Bronchial epithelial cell (primary cell): ENCODE measurements at places on chromosomes 2 and 18. TPM values are rescaled to one million over a fixed set of nuclear protein-coding genes. Genes with fewer than 3 reads are reported as not detected.
A peak's percentile ranks its signal among the peaks of the same experiment; 100 is the strongest.

SCTR gene
- not detected in 2 replicates for total RNA-seq

DNA sequence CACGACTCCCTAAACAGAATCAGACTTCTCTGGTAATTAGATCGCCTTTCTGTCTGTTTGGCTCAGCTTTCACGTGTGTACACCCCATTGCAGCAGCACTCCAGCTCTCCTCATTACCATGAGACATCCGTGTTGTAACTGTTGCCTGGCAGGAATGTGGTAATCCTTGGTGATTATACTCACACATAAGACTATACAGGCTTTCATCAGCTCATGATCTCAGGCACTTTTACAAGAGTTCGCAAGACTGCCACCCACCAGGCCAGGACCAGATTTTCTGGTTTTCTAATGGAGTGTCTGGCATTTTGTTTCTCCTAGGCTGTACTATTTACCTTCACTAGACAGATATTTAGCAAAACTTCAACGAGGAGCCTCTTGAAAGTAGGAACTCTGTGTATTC, 50.2 kb downstream of the ACVR1 start:
- DNase-seq, result peak; percentile 99

MRPL19 gene
- 36.2 and 51.6 TPM in 2 replicates for total RNA-seq

GRCh38 chr18:36389027-36389426, 91.5 kb downstream of the FHOD3 start:
- DNase-seq, result no peak

CCBE1 gene
- total RNA-seq, result 1.6 and 4.9 TPM in 2 replicates

GAL3ST2 gene
- not detected in 2 replicates for total RNA-seq

RND3 gene
- total RNA-seq, result 217 and 260 TPM in 2 replicates

- DNase-seq, result peak; percentile 95
These were observed at the start of gene CCNT2 for GRCh38 chr2:134918526-134919340. Gene CCNT2, plus strand, starts transcription at chr2:134918822. Its CDS starts 33 bp downstream, at chr2:134918855.

DNA sequence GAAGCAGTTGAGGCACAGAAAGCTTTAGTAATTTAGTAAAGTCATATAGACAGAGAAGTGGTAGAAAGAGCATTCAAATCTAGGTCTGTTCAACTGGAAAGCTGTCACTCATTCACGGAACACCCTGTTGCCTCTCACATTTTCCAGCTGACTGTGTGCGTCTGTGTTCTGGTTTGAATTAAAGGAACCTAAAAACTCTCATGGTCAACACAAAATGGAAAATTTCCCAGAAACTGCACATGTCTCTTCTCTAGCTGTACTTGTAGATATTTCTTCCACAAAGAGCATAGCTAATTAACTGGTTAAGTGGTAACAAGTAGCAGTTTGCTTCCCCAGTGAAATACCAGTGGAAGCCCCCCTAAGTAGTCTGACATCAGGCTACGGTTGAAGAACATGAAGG, 390.8 kb downstream of the TGIF1 start:
- no peak for DNase-seq

DNA sequence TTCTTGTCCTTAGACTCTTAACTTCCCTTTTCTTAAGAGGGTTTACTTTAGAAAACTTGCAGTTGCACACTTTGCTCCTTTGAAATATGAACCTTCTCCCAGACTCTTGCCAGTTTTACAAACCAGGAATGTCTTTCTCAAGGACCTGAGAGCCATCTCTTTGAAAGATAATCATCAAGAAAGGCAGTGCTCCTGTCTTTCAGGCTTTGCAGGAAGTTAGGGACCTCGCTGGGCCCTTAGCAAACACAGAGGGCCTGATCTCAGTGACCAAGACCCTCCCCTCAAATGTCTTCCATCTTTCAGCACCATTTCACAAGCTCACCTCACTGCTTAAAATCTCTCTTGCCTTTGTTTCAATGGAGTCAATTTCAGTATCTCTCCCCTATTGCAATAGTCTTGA, 32.0 kb upstream of the NYAP2 start:
- DNase-seq, result no peak

GRCh38 chr2:189982780-189983394, 79.6 kb downstream of the MSTN start:
- DNase-seq, result peak; percentile 8

GRCh38 chr2:43899589-43899988, 60.8 kb downstream of the ABCG8 start:
- DNase-seq, result no peak

MATN3 gene
- 0.26 and 1.0 TPM in 2 replicates for total RNA-seq

GRCh38 chr2:149645391-149645790, 57.8 kb upstream of the MMADHC start:
- no peak for DNase-seq

GRCh38 chr2:147872967-147873366, 28.1 kb downstream of the ACVR2A start:
- DNase-seq, result no peak

DNA sequence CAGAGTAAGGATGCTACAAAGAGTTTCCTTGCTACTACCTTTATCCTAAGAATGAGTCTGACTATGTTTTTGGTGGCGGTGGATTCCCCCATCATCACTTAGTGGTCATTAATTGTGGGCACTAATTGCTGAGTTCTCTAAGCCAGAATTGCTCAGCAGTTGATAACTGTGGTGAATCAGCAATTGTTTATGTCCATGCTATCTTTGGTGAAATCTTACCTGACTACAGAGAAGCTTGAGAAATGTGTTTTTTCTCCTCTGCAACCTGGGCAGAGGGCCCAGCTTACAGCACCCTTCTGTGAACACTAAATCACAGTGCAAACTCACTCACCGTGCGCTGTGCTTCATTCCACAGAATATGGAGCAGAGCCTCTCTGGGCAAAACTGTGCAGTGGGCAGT, 683.6 kb downstream of the CNTNAP5 start:
- no peak for DNase-seq

DNA sequence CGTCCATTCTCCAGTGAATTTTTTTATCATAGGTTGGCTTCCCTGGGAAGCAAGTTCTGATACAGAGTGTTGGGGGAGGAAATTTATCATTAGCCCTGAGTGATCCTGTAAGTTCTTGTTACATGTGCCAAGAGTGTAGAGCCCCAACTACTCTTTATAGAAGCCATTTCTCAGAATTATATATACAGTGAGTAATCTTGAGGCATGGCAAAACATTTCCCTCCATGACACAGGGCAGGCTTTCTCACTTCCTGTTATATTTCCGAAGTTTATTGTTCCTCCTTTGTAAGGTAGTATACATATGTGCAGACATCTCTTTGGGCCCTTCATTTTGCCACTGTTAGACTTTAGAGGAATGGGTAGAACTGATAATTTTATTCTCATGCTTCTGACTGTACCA, 484.7 kb upstream of the NRXN1 start:
- no peak for DNase-seq

DNA sequence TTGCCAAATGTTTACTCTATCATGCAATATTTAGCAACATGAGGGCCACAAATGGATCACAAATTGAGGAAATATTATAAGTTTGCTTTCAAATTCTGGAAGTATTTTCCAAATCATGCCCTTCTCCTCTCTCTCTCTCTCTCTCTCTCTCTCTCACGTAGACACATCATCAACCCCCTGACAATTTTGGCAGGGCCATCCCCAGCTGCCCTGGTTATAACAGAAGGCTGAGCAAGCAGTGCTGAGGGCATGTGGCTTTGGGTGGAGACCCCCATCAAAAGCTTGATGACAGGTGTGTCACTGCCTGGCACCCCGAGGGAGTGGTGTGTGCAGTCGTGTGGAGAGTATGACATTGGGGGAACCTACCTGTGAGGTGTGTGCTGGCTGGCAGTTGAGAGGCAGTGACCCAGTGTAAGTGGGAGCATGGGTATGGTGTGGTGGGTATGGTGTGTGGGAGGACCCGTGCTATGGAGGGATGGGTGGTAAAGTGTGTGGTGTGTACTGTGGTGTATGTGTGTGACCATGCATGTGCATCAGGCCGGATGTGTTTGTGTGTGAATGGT, 224.5 kb downstream of the TTC32 start:
- no peak for DNase-seq

GRCh38 chr2:4866198-4866597, 826.0 kb upstream of the SOX11 start:
- DNase-seq, result no peak

ANKAR gene
- 2.1 and 3.7 TPM in 2 replicates for total RNA-seq

GRCh38 chr2:240815761-240816583, 4.0 kb downstream of the KIF1A start:
- no peak for DNase-seq

GRCh38 chr2:20346565-20347381, 3.9 kb downstream of the PUM2 start:
- no peak for DNase-seq

- DNase-seq, result no peak
These were observed 18.0 kb upstream of the THOC1 start for GRCh38 chr18:285817-286216.

DNA sequence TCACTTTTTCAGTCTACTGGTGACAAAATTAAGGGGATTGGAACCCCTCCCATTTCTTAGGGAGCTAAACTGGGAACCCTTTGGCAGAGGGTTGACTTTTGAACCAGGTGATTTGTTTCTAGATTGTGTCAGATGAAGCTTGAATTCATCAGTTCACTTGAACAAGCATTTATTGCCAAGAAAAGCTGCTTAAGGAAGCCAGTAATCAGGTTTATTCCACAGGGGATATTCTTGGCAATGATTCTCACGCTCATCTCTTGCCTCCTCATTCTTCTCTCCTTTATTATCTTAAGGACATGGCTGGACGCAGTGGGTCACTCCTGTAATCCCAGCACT, 101.0 kb downstream of the ALPK2 start:
- no peak for DNase-seq

GRCh38 chr18:6414723-6415417, at the start of gene L3MBTL4:
Gene L3MBTL4, minus strand, starts transcription at chr18:6414911. Its CDS starts 103,286 bp downstream, at chr18:6311625.
- DNase-seq, result no peak

DNA sequence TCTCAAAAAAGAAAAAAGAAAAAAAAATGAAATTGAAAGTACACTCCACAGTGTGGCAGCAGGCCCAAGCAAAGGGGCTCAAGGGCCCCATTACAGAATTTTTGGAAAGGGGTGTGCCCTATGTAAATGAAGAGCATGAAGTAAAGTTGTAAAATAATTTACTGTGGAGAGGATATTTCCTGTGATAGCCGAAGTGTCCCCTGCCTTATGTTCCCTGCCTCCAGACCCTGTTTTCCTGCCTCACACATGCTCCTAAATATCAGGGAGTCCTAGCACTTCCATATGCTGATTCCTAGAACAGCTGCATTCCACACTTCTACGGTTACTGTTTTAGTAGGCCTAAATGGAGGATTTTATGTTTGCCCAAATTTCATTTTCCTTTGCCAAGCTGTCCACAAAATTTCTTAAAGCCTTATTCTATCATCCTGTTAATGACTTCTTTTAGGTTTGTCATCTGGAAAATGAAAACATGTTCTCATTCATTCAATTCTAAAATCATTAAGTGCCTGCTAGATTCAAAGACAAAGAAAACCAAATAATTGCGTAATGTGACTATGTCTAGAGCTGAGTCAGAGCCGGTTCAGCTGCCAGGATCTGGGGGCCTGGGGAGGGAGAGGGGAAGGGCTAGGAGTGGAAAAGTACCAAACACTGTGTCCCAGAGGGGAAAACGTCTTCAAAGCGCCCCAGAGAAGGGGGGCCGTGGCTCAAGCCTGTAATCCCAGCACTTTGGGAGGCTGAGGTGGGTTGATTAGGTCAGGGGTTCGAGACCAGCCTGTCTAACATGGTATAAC, 25.9 kb upstream of the IMPA2 start:
- peak; percentile 74 for DNase-seq

DNAJC5G gene
- not detected in 2 replicates for total RNA-seq

DNA sequence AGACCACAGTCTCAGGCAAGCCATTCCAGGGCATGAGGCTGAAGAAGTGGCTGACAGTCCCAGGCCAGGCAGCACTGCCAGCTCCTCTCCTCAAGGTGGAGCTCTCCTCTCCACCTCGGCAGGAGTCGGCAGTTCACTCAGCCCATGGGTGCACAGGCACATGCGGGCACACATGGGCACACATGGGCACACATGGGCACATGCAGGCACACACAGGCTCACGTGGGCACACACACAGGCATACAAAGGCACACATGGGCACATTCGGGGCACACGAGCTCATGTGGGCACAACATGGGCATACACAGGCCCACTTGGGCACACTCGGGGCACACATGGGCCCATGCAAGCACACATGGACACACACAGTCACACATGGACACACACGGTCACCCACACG, 65.3 kb upstream of the TAF1B start:
- no peak for DNase-seq
